ENCODE measurements at places on chromosomes 13 and 19.

GRCh38 chr13:73299787-73300186 is 241.0 kb downstream of the KLF5 start:
- DNase-seq: peak; percentile 18

DNA sequence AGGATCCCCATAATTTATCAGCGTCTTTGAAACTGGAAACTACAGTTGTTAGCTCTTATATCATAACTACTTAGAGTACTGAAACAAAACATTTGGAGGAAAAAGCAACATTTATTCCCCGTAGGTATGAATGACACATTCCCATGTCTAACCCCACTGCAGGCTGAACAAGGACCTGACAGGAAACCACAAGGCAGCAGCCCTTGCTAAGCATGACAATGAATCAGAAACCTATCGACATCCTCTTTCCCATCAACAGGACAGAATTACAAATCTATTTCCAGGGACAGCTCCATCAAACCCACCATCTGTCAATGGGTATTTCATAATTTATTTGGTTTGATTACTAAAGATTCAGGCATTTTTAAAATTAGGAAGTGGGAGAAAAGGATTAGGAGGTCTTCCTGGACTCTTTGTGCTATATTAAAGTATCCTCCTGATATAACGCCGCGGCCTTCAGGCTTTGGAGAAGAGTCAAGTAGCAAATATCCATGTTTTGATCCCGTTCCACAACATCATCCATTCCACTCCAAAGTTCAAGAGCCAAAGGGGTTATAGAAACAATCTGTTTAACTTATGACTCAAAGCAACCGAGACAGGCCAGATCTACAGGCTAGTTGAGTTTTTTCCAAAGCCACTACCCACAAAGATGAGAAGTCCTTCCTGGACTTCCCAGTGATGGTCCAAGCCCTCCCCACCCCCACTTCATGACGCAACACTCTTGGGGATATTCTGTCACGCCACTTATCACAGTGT is 51.1 kb downstream of the FAM216B start:
- peak; percentile 99 for DNase-seq

- no peak for DNase-seq
Observed at GRCh38 chr13:71865874-71866334, 1.1 kb downstream of the DACH1 start.

DNA sequence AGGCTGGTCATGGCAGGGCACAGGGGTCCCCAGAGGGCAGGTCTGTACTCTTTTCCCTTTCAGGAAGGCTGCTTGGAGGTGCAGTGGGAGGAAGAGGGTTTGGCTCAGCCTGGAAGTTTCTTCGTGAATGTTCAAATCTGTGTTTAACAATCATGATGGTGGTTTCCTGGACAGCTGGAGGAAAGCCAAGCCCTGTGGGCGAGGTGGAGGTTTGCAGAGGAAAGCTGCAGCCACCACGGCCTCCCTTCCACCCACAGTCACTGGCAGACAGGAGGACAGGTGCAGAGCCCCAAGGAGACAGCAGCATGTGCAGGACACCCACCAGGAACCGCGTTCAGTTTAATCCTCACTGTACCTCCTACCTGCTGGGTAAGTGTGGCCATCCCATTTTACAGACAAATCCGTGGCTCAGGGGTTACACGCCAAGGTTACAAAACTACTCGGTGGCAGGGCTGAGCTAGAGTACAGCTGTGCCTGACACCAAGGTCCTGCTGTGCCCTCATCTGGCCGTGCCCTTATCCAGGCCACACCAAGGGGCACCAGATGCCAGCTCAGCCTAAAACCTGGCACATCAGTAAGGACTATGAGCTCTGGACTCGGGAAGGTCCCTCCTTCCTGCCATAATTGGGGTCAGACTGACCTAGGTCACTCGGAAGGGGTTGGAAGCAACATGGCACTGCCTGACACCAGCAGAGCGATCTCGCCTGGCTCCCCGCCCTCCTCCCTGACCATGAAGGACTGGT is 34.1 kb downstream of the SUGP2 start:
- peak; percentile 13 for DNase-seq

DNA sequence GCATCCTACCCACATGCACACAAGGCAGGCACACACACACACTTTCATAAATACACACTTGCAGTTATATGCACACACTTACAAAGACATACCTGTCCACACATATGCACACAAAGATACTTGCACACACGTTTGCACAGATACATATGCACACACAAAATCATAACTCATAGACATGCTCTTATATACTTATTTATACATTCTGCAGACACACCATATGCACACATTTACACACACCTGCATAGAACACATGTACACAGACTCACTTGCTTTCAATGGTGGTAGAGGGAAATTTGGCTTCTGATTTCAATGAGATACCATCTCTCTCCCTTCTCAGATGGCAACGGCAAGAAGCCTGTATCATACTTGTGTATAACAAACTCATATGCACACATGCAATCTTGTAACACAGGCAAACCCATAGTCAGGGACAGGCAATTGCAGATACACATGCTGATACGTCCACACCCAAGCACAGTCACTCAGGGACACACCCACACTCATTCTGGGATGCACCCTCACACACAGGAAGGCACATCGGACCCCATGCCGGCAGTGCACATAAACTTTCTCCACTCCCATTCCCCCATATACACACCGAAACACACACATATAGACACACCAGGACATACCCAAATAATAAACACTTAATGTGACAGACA is 24.7 kb downstream of the OLFM2 start:
- no peak for DNase-seq

GRCh38 chr19:3507371-3508120 is 1.4 kb downstream of the FZR1 start:
- DNase-seq: no peak

- no peak for DNase-seq
Observed at GRCh38 chr13:67520886-67521285, 290.8 kb upstream of the PCDH9 start.

- peak; percentile 30 for DNase-seq
Observed at GRCh38 chr19:42606660-42607351, 12.1 kb upstream of the CEACAM8 start.

- no peak for DNase-seq
Observed at GRCh38 chr13:42176294-42176693, 95.7 kb upstream of the AKAP11 start.

Measured in fibroblast of skin of right biceps (primary cell).